Activated gamma-delta T cell (primary cell): ENCODE measurements at places on chromosomes 2 and 18.

GRCh38 chr2:1975060-1975459, 230.7 kb upstream of the PXDN start:
- DNase-seq: no peak

DNA sequence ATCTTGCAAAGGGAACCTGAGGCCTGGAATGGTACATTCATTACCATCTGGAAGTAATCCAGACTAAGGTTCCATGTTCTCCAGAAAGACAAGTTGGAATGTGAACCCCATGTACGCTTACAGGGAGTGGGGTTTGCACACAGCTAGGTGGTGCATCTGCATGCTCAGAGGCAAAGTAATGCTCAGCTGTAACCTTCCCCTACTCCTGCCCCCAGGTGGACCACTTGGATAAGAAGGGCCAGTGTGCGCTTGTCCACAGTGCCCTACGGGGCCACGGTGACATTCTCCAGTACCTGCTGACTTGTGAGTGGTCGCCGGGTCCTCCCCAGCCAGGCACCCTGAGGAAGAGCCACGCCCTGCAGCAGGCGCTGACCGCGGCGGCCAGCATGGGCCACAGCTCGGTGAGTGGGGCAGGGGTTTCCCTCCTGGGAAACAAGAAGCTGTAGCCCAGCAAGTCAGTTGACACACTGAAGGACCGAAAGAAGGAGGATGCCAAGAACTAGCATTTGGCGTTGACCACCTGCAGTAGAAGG, 90.0 kb downstream of the WDSUB1 start:
- no peak for DNase-seq

DNA sequence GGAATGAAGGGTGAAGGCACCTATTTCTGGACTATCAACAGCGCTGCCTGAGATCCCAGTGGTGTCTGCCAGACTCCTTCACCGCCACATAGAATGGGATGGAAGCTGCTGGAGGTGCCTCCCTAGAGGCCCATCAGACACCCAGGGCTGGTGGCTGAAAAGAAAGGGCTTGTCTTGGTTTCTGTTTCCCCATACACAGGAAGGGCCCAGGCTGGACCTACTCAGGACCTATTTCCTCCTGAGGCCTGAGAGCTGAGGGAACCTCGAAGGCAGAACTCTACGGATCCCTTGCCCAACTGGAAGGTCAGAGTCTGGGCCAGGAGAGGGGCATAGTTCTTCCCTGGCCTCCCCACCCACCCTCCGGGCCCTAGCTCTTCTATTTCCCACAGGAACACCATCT, 2.9 kb upstream of the CLEC4F start:
- DNase-seq: no peak

DNA sequence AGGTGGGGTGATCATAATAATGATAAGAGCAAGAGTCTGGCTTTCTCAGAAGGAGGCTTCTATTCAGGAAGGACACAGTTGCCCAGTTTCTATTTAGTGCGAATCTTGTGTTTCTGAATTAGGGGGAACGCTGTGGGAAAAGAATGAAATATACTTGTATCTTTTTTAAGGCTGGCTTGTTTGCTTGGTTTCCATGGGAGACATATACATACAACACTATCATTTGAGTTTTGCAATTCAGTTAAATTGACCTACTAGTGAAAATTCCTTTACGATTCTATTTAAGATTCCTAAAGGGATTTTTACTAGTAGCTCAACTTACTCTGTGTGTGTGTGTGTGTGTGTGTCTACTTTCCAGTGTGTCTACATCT, 24.7 kb upstream of the ANKRD62 start:
- no peak for DNase-seq

DNA sequence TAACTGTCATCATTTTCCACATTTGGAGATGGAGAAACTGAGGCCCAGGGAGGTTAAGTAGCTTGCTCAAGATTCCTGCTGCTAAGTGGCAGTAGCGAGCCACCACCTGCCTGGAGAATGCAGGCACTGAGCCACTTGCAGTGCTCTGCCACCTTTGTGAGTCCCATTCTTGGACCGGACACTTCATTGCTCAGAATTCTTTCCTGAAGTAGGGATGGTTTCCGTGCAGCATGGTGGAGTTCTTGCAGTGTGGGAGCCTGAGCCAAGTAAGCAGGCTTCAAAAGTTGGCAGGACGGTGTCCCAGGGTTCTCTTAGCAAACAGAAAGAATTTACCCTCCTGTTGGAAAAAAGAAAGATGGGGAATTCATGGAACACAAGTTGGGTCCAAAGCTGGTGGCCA, 115.0 kb upstream of the MMADHC start:
- DNase-seq: no peak

DNA sequence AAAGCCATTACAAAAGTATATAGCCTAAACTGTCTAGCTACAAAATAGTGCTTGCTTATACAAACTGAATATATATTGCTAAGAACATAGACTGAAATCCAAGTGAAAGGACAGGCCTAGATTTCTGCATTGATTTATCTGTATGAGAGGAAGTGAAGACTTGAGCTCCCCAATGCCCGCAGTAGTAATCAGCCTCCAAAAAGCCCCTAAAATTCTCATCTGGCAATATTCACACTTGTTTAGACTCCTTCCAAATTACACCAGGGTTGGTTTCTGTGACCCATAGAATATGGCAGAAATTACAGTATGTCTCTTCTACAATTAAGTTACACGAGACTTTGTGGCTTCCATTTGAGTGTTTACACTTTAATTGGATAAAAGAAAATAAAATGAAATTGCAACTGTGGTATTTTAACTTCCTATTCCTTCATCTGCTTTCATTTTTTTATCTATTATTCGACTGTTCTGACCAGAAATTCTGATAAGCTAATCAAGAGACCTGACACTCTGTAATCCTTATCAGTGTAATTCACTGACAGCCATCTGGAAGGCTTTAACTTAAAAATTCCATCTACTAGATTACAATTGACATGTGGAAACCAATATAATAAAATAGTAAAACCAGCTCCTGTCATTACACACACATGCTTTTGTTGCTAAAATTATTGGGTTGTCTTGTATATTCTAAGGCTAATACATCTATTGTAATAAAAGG, 21.1 kb downstream of the ABCB11 start:
- no peak for DNase-seq

- no peak for DNase-seq
Observed at GRCh38 chr2:205769879-205770278, 87.6 kb downstream of the NRP2 start.

DNA sequence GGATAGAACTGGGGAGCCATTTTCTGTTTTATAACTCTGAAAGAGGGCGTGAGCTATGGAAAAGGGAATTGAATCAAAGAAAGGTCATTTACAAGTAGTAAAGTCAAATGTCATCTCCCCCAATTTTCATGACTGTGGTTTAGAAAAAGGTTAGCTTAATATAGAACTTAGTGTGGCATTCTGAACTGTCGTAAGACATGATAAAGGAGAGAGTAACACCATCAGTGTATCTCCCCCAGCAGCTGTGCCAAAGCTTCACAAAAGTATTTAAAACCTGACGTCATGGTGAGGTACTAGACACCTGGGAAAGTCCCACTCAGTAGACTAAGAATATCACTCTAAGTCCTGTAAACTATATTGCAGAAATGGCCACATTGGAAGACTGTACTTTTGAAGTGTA, 5.8 kb upstream of the IKZF2 start:
- DNase-seq: no peak

- DNase-seq: no peak
Observed at GRCh38 chr2:142100970-142101369, 29.8 kb downstream of the LRP1B start.

GRCh38 chr2:238159071-238159539, 335 bp downstream of the ERFE start:
- no peak for DNase-seq

GRCh38 chr2:148063633-148064032, 42.7 kb downstream of the MBD5 start:
- DNase-seq: no peak

- DNase-seq: no peak
Observed at GRCh38 chr2:119028327-119029174, 86.6 kb downstream of the MARCO start.

DNA sequence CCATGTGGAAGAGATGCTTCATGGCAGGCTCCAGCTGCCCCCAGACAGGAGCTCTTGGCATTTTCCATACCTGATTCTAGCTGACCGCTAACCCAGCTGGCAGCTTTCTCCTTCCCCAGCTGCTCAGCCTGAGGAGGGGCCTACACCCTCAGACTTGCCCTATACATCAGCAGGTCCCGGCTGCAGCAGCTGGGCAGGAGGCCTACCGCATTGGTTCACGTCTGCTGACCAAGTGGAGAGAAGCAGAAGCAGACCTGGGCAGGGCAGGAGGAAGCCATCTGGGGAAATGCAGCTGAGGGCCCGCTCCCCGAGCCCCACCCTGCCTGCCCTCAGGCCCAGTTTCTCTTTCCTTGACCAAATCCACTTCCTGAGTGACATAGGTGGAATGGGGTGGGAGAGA, 50.7 kb downstream of the LBH start:
- DNase-seq: no peak
